ENCODE measurements at places on chromosomes 1 and 21. TPM values are rescaled to one million over a fixed set of nuclear protein-coding genes. Genes with fewer than 3 reads are reported as not detected.
A peak's percentile ranks its signal among the peaks of the same experiment; 100 is the strongest.

DNA sequence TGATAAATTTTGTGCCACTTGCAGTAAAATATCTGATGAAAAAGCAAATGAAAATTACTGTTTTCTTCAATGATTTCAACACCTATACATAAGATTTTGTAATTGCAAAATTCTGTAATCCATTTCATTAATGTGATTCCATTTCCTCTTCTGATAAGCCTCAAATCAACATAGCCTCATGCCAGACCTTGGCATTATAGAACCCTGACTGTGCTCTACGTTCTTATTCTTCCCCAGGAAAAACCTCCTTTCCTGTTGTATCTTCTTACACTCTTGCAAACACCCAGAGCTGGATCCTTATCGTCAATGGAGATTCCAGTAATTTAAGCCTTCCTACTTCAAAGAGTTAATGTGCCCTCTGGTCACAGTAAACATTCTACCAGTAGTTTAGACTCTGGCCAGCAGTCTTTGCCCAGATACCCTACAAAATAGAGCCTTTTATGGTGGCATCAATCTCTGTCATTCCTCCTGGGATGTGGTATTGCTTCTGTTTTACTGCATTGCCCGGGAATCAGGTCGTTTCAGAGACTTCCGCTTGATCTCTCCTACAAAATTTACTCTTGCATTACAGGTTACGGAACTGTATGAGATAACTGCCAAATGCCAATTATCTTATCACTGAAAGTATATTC, 48.5 kb upstream of the CHRM3 start:
- no peak for DNase-seq
- H3K27me3 ChIP-seq: no peaks in the 10 kb centered on the region
- no peak overlapping the region for H3K4me3 ChIP-seq
- H3K36me3 ChIP-seq: no peaks in the 10 kb centered on the region
- peaks cover 1% of the 10 kb centered on the region for H3K4me1 ChIP-seq
- no peak overlapping the region for H3K27ac ChIP-seq

DNA sequence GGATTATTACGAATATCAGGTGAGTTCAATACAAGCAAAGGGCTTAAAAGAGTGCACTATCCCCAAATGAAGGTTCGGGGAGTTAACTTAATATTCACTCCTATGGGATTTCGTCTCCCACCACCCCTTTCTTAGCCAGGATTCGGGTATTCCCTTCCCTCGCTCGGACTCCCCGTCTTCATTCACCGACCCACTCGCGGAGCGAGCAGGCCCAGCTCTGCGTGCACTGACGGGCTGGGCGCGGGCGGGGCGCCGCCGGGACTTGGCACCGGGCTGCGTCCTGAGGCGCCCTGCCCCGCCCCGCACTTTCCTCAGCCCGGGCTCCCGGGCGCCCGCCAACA, 7.7 kb upstream of the MPZL1 start:
- no peaks in the 10 kb centered on the region for H3K36me3 ChIP-seq
- peaks cover 19% of the 10 kb centered on the region for H3K4me1 ChIP-seq
- peak overlapping the region; percentile 63 for H3K4me3 ChIP-seq
- H3K27ac ChIP-seq: peak overlapping the region; percentile 90

DNA sequence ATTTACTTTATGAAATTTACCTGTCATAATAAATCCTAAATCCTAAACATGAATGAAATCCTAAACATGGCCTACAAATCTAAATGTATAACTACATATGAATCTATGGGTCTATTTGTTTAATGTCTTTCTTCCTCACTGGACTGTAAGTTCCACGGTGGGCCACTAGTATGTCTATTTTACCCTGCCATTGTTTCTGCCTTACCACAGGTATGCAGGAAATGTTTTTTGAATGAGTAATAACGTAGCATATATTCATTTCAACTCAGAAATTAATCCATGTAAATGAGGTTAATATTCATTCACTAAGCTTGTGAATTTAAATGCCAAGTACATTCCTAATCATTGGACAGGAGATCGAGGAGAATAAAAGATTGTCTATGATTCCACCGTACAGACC, 35.3 kb downstream of the B3GALNT2 start:
- H3K27me3 ChIP-seq: no peaks in the 10 kb centered on the region
- no peak overlapping the region for H3K4me3 ChIP-seq
- peaks cover 24% of the 10 kb centered on the region for H3K36me3 ChIP-seq
- no peak for DNase-seq
- no peak overlapping the region for H3K27ac ChIP-seq

- no peak for DNase-seq
- H3K4me3 ChIP-seq: no peak overlapping the region
- no peaks in the 10 kb centered on the region for H3K36me3 ChIP-seq
- H3K27ac ChIP-seq: no peak overlapping the region
- no peaks in the 10 kb centered on the region for H3K27me3 ChIP-seq
Observed at GRCh38 chr21:15534450-15534886, 195.3 kb upstream of the USP25 start.

DNA sequence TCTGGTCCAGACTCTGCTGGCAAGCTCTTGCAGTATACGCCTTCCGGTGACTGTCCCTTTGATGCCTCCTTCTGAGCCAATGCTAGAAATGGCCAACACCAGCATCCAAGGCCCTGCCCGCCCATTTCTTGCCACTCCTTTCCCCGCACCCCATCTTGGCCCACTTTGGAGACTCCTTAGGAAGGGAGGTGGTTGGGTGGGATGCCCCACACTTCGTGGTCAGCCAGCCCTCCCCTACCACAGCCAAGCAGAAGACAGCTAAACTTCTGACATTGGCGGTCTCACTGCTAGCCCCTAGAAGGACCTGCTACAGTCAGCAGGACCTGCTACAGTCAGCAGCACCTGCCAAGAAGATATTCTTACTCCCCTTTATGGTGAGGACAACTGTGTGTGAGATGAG, 73.5 kb upstream of the CLDN14 start:
- H3K27me3 ChIP-seq: no peaks in the 10 kb centered on the region
- H3K4me3 ChIP-seq: no peak overlapping the region
- H3K4me1 ChIP-seq: no peaks in the 10 kb centered on the region
- H3K27ac ChIP-seq: no peak overlapping the region
- DNase-seq: no peak
- no peaks in the 10 kb centered on the region for H3K36me3 ChIP-seq

- DNase-seq: no peak
- peaks cover 97% of the 10 kb centered on the region for H3K4me1 ChIP-seq
- no peaks in the 10 kb centered on the region for H3K27me3 ChIP-seq
- H3K36me3 ChIP-seq: peaks cover 24% of the 10 kb centered on the region
- H3K27ac ChIP-seq: peak overlapping the region; percentile 97
Observed at GRCh38 chr1:1437904-1438376, 2.5 kb downstream of the VWA1 start.

LORICRIN gene
- not detected for total RNA-seq

DNA sequence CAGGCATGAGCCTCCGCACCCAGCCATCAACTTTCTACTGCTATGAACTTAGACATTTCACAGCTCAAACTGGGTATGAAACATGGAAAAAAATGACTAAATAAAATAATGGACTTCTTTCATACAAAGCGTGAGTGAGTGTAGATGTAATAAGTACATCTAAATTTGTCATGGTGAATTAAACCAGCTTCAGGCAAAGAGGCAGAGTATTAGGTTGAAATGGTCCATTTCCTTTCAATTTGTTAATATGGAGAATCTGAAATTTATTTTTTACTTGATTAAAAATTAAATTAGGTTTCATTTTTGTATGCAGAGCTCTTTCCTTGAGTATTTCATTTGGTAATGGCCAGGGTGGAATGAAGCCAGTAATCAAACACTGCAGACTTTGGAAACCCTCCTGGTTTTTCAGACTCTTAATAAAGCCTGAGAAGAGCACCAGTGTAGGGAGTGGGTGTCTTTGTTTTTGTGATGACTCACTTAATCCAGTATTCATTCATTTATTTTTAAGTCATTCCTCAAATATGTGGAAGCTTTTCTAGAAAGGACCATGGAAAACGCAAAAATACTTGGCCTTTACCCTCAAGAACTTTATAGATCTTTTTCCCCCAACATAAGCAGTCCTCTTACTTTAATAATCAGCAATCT, 49.2 kb downstream of the ALG14 start:
- no peak overlapping the region for H3K4me3 ChIP-seq
- peaks cover 43% of the 10 kb centered on the region for H3K4me1 ChIP-seq
- H3K27me3 ChIP-seq: no peaks in the 10 kb centered on the region
- peak; percentile 21 for DNase-seq
- H3K36me3 ChIP-seq: no peaks in the 10 kb centered on the region

DNA sequence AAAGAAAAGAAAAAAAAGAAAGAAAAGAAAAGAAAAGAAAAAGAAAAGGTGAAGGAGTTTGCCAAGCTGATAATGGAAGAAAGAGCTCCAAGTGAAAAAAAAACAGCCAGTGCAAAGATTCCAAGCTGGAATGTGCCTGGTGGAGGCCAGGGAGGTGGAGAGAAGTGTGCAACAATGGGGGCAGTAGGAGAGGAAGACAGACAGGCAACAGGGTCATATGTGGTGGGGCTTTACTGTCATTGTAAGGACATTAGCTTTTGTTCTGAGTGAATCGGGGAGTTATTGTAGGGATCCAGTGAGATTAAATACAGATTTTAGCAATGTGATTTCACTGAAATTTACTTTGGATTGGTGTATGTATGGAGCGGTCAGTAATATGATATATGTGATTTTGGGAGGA, 14.0 kb upstream of the MYSM1 start:
- no peak overlapping the region for H3K27ac ChIP-seq
- no peak overlapping the region for H3K4me3 ChIP-seq
- DNase-seq: peak; percentile 57
- no peaks in the 10 kb centered on the region for H3K27me3 ChIP-seq
- peaks cover 10% of the 10 kb centered on the region for H3K4me1 ChIP-seq

GRCh38 chr1:57784356-57784755, 360.5 kb upstream of the DAB1 start:
- no peaks in the 10 kb centered on the region for H3K4me1 ChIP-seq
- H3K36me3 ChIP-seq: no peaks in the 10 kb centered on the region
- no peak overlapping the region for H3K27ac ChIP-seq
- no peak overlapping the region for H3K4me3 ChIP-seq

DNA sequence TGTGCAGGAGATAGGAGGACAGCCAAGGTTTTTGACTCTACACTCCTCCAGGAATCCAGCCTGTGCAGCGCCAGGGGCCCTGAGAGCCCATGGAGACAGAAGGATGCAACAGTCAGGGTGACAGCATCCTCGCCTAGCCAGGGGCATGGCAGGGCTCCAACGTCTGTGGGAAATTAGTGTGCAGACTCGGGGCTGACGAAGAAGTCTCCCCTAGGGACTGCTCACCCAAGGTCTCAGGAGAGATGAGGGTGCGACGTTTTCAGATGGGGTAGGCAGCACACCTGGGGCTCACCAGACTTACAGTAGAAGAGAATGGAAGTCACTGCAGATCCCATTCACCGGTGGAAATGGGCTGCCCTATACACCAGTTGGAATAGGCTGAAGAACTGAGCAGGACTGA, 241.7 kb downstream of the SETD4 start:
- no peak overlapping the region for H3K27ac ChIP-seq
- H3K4me3 ChIP-seq: no peak overlapping the region
- no peaks in the 10 kb centered on the region for H3K4me1 ChIP-seq
- no peaks in the 10 kb centered on the region for H3K36me3 ChIP-seq
- peak; percentile 83 for DNase-seq
- no peaks in the 10 kb centered on the region for H3K27me3 ChIP-seq

FGGY gene
- 24.5 TPM for total RNA-seq

- DNase-seq: no peak
- no peaks in the 10 kb centered on the region for H3K36me3 ChIP-seq
- H3K4me1 ChIP-seq: peaks cover 9% of the 10 kb centered on the region
- no peaks in the 10 kb centered on the region for H3K27me3 ChIP-seq
- no peak overlapping the region for H3K27ac ChIP-seq
Observed at GRCh38 chr21:41071258-41072171, 96.4 kb upstream of the BACE2 start.

C2CD4D gene
- not detected for total RNA-seq

DNA sequence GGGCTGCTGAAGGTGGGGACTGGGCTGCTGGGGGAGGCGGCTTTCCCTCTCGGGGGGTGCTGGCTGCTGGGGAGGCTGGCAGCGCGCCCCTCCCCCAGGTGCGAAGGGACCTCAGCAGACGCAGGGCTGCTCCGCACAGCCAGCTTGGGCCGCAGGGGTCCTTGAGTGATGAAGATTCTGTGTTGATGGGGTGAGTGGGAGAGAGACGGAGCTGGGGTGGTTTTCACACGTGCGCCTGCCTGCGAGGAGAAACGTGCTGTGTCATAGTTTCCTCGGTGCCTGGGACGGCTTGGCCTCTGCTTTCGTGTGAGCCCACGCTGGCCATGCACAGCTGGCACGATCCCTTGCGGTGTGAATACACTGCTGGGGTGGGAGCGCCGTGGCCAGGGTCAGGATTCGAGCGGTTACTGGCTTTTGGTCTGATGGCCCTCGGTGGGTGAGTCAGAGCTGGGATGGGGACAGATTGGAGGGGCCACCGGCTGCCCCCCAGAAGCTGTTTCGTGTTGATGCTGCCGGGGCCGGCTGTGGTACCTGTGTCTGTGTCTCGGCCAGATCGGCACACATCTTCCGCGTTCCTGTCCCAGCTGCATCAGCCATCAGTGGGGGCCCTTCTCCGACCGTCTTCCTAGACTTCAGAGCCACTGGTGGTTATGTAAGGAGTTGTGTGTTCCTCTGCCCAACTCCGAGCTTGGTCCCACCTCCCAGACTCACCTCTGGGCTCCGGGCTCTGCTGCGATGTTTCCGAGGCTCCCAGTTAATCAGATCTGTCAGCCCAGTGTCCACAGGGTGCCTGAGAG, 24.9 kb downstream of the PRKCZ start:
- H3K4me3 ChIP-seq: no peak overlapping the region
- H3K27ac ChIP-seq: no peak overlapping the region
- no peaks in the 10 kb centered on the region for H3K4me1 ChIP-seq
- no peak for DNase-seq

DNA sequence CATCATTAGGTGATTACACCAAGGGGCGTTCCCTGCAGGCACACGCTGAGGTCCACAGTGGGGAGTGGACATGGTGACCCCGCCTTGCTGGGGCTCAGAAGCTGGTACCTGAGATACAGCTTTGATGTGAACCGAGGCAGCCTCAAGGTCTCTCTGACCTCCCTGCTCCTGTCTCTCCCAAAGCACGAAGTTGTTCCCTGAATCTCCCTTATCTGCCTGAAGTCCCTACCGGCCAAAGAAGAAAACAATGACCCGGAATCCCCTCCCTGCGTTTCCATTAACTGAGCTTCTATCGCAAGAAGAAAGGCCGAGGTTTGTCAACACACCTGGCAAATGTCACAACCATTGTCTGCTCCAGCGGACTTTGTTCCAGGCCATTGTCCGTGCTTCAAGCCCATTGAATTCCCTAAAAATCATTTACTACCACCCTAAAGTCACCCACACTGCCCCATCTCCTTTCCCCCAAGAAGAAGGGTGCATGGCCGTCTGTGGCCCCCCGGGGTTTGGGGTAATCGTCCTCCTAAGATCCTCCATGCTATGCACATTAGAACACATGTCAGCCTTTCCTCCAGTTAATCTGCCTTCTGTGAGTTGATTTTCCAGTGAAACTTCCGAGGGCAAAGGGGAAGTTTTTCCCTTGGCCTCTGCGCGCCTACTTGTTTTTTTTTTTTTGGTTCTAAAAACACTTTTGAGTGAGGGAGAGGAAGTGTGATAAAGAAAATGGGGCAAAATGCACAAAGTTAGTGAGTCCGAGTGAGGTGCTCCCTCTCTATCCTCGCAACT, 48.1 kb upstream of the COL18A1 start:
- H3K4me3 ChIP-seq: no peak overlapping the region
- peak overlapping the region; percentile 75 for H3K27ac ChIP-seq
- DNase-seq: no peak
- H3K27me3 ChIP-seq: no peaks in the 10 kb centered on the region
